ENCODE measurements at places on chromosomes 1 and 21.

DNA sequence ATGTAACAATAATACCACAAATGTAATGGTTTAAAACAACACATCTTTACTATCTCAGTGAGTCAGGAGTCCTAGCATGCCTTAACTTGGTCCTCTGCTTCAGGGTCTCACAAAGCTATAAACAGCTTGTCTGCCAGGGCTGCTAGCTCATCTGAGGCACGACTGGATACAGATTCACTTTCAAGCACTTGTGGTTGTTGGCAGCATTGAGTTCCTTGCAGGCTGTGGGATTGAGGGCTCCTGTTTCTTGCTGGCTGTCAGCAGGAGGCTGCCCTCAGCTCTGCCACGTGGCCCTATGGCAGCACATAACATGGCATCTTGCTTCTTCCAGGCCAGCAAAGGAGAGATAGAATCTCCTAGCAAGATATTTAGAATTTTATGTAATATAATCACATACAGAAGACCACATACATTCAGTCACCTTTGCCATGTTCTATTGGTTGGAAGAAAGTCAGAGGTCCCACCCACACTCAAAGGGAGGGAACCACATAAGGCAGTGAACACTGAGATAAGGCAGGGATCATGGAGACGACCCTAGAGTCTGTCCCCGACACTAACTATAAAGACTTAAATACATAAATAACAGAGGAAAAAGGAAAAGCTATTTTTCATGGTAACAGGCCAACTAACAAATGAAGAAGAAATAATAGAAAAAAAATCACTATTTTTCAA, 18.9 kb upstream of the IPP start:
- DNase-seq, result no peak

DNA sequence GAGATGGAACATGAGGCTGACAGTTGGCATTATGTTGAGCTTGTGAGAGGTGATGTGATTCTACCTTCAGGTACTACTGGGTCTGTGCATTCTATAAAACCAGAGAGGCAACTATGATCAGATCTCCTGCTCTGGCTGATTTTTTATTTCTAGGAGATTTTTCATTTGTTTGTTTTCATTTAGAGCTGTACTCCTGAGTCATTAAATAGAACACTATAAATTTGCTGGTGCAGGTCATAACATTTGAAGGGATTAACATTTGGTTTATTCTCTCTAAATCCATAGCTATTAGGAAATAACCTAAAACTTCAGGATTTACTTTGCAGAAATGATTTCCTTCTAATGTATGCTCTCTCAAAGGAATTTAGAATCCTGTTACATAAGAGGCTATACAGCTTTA, 42.9 kb downstream of the MAGI3 start:
- no peak for DNase-seq

DNA sequence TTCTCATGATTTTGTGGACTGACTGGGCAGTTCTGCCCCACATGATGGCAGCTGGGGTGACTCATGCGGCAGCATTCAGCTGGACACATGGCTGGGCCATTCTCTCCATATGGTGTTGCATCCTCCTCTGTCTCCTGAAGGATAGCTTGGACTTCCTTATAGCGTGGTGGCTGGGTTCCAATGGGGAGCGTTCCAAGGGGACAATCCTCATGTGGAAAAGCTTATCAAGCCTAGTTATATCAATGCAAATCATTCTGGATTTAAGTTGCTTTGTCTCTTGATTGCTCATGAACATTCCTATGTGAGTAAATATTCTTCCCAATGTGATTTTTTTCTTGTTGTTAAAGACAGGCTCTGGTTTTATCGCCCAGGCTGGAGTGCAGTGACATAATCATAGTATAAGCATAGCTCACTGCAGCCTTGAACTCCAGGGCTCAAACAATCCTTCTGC, 13.2 kb upstream of the SLC2A1 start:
- DNase-seq, result no peak

DNA sequence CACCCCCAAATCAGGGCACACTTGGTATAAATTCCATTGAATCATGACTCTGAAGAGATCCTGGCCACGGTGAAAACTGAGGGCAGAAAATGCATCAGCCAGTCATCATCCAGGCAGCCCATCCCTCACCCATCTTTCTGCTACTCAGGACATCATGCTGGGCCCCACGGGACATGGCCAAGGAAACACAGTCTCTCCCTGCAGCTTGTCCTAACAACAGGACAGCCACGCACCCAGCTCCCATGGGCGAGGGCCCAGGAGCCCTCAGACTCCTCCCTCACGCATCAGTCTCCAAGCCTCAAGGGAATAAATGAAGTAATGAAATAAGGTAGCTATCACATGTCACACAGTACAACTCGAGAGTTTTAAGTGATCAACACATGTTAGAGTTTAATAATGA, 37.8 kb downstream of the ELK4 start:
- DNase-seq, result no peak

GRCh38 chr21:34924771-34925419, 124.2 kb downstream of the RUNX1 start:
- DNase-seq, result no peak

- DNase-seq, result no peak
Observed at GRCh38 chr21:44513389-44514217, 26.4 kb downstream of the KRTAP10-1 start.

GRCh38 chr1:153346077-153346723, 2.4 kb downstream of the PGLYRP4 start:
- no peak for DNase-seq

DNA sequence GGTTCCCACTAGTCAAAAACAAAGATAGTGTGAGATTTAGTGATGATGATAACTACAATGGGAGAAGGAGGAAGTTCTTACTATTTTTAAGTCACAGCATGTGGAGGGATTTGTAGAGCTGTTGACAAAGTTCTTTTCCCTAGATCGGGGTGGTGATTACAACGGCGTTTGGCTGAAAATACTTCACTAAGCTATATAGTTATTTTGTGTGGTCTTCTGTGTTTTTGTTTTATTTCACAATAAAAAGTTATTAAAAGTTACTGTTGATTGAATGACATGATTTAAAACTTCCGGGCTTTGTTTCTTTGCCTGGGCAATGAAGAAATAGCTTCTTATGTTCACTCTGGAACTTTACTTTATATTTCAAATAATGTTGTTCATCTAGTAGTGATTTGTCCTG, 47.3 kb upstream of the SSX2IP start:
- DNase-seq, result no peak

DNA sequence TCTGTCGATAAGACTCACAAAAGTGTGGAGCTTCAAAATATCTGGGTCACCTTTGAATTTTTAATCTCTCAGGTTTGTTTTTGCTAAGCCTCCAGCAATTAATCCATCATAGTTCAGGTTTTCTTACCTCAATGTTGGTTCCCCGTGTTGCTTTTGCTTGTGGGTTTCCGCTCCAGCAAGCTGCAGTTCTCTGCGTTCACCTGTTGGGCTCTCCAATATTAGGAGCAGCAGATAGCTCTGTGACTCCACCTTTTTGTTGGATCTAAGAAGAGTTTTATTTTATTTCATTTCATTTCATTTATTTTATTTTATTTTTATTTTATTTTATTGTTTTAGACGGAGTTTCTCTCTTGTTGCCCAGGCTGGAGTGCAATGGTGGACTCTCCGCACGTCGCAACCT, 335.5 kb downstream of the COL11A1 start:
- no peak for DNase-seq

DNA sequence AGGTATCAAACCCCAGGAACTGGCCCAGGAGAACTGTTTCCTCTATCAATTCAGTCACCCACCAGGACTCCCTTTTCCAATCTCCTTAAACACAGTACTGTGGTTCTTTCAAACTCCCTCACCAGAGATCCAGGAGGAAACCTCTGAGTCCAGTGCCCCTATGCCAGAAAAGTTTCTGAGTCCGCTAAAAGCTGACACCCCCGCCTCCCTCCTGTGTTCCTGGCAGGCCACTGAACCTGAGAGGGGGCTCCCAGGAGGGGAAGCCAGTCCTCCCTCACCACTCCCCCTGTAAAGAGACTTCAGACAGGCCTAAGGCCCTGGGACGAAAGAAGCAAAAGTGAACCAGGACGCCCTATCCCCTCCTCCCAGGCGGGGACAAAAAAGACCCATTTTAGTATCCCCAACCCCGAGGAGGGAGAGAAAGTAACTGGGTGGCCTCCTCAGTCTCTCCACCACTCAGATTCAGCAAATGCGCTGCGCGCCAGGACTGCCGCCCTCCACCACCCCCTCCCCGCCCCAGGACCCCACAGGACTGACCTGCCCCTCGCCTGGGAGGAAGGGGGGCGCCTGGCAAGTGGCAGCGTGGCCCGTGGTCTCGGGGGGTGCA, 624 bp downstream of the SLC41A1 start:
- no peak for DNase-seq

GRCh38 chr1:240138867-240139266, 47.2 kb downstream of the FMN2 start:
- no peak for DNase-seq

DNA sequence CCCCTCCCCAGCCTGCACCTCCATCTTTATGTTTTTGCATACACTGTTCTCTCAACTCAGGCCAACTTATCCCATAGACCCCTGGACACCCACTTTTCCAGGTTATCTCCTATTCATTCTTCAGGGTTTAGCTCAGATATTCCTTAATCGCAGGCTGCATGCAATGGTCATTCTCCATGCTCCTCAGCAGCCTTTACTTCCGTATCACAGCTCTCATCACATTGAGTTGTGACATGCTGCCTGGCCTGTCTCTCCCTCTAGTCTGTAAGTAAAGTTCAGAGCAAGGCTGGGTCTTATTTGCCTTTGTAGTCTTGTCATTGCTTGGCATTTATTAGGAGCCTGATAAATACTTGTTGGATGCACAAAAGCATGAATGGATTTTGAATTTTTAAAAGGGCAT, 6.9 kb downstream of the DNAJC6 start:
- DNase-seq, result no peak

- no peak for DNase-seq
Observed at GRCh38 chr1:160733898-160734297, 5.1 kb upstream of the SLAMF7 start.

DNA sequence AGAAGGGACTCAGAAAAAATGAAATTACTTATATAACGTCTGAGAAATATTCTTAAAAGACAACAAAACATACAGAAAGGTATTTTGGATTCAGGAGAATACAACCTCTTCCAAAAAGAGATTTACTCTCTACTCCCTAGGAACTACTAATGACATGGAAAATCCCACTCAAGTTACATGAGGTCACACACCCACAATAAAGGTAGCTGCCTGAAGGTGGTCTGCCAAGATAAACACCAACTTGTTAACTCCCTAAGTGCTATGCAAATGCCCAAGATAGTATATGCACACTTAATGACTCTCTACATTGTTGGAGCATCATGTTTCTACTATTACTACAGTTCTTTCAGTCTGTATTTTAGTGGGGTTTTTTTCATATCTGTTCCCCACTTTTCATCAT, 26.5 kb downstream of the RERE start:
- DNase-seq, result no peak

- no peak for DNase-seq
Observed at GRCh38 chr1:1989102-1989542, 14.5 kb downstream of the CFAP74 start.

GRCh38 chr1:209106237-209106741, 477.2 kb upstream of the CAMK1G start:
- DNase-seq, result no peak

DNA sequence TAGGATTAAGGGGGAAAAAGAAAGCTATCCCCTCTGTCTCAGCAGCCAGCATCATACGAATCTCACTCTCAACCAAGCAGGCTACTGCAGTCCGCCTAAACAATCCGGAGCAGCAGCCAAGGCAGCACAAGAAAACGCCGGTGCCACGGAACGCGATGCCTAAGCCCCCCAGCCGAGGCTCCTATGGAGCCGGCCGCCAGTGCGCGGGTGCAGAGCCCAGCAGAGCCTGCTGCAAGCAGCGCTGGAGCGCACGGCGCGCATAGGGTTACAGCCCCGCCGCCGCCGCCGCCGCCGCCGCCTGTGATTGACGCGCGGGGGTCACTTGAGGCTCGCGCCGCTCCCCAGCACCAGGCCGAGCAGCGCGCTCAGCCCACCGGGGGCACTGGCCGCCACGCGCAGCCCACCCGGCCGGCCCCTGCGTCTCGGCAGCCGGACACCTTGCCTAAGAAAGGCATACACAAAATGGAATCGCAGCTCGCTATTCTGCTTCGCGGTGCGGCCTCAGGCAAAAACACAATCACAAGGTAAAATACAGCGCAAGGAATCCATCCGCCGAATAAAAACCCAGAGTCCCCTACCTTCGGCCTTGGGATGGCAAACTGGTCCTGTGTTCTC, 780 bp downstream of the HIVEP3 start:
- DNase-seq, result peak; percentile 35

DNA sequence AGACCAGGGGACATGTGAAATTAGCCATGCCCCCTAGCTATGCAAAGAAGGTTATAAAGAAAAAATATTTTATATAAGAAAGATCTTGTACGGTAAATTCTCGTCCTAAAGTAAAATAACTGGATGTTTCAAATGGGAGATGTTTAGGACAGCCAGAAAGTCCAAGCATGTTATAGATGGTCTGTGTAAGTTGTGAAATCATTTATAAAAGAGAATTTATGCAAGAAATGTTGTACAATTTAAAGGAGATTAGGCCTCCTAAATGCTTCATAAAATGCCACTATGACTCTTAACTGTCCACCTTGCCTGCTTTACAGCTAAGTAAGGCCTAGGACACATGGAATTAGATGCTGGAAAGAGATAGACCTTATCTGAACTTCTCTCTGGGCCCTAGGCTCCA, 118.1 kb upstream of the POGK start:
- DNase-seq, result no peak

DNA sequence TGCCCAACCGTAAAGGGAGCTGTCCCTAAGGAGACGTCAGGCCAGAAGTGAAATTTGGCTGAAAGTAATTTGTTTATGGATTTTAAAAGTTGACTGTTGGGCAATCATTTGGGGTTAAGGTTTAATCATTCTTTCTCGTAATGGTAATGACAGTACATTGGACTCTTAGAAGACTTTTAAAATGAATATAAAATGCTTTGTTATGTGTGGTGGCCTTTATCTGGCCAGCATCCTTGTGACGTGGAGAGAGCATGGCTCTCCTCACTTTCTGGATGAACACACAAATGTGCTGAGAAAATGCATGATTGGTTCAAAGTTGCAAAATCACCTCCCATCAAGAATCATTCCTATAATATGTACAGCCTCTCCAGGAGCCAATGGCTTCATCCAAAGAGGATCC, 160.2 kb downstream of the DHRS3 start:
- no peak for DNase-seq

DNA sequence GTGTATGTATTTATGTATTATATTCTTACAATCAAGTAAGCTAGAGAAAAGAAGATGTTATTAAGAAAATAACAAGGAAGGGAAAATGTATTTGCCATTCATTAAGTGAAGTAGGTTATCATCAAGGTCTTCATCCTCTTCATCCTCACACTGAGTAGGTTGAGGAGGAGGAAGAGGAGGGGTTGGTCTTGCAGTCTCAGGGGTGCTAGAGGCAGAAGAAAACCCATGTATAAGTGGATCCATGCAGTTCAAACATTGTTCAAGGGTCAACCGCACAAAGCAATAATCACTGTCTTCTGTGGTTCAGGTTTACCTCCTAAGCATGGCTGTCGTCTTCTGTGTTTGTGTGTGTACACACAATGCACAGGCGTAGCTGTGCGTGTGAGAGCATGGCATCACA, 16.9 kb downstream of the URB2 start:
- no peak for DNase-seq

- DNase-seq, result no peak
Observed at GRCh38 chr1:26582836-26583460, 53.4 kb downstream of the RPS6KA1 start.

- no peak for DNase-seq
Observed at GRCh38 chr1:155003227-155003765, 694 bp downstream of the ZBTB7B start.
